NCI-H1694 (cell line): ENCODE measurements at places on chromosomes 12 and 14.

DNA sequence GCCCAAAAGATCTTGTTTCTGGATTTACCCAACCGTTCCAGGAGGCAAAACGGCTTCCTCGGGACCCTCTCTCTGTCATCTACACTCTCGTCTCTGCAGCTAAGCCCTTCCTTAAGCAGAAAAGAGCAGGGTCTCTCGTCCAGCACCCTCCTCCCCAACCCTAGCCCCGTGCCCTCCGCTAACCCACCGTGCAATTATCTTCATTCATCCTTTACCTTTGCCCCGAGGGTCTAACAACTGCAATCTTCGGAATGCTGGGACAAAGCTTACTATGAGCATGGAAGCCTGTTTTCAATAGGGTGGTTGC, 276 bp upstream of the BMAL2 start:
- no peak for DNase-seq

- peak; percentile 75 for DNase-seq
Measured at GRCh38 chr14:29351996-29352705, 575.5 kb downstream of the PRKD1 start.

- DNase-seq, result no peak
Measured at GRCh38 chr14:70906793-70907175, 475 bp upstream of the PCNX1 start.

DNA sequence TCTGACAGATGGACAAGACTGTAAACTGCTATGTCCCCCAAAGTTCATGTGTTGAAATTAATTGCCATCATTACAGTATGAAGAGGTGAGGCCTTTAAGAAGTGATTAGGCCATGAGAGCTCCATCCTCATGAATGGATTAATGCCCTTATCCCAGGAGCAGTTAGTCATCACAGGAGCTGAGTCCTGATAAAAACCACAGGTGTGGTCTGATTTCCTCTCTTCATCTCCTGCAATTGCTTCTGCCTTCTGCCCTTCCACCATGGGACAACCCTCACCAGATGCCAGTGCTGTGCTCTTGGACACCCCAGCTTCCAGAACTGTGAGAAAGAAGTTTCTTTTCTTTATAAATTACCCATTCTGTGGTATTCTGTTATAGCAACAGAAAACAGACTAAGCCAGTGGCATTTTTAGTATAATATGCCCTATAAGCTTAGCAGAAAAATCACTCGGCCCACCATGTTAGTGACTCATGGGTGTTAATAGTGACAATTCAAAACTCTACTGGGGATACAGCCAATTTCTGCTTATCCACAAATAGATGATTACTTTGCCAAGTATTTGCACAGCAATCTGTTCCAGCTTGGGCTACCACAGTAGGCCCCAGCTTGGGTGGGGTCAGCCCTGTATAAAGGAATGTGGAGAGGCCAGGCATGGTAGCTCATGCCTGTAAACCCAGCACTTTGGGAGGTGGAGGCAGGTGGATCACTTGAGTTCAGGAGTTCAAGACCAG, 129.0 kb upstream of the BCL2L14 start:
- DNase-seq, result peak; percentile 86

DNA sequence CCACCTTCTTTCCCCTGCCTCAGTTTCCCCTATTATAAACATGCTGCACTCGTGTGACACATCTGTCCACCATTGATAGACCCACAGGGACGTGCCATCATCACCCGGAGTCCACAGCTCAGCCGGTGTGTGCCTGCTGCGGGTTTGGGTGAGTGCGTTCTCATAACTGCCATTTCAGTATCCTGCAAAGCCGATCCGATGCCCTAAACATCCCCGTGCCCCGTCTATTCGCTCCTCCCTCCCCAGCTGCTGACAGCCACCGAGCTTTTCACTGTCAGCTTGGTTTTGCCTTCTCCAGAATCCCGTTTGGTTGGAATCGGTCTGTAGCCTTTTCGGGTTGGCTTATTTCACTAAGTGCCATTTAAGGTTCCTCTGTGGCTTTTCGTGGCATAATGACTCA, 3.9 kb downstream of the LRCOL1 start:
- DNase-seq, result peak; percentile 36

- no peak for DNase-seq
Measured at GRCh38 chr12:117447665-117448366, 86.4 kb upstream of the NOS1 start.

- peak; percentile 34 for DNase-seq
Measured at GRCh38 chr12:97493731-97494130, 31.1 kb downstream of the RMST start.

- DNase-seq, result no peak
Measured at GRCh38 chr14:71539650-71540285, 392.5 kb upstream of the RGS6 start.

DNA sequence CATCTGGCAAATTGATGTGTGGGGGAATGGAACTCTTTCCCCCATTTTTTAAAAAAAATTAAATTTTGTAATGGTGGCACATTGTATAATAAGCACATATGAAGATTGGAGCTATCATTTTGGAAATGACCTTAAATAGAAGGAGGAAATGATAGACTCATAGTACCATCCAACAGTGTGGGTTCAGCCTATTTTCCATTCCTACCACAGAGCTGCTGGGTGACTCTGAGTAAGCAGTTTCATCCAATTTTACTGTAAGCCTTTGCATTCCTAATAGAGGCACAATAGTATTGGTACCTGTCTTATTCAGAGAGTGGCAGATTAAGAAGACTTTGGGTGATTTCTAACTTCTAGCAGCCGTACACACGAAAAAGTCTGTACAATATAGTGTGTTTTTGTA, 304.5 kb downstream of the RAD51B start:
- DNase-seq, result no peak

DNA sequence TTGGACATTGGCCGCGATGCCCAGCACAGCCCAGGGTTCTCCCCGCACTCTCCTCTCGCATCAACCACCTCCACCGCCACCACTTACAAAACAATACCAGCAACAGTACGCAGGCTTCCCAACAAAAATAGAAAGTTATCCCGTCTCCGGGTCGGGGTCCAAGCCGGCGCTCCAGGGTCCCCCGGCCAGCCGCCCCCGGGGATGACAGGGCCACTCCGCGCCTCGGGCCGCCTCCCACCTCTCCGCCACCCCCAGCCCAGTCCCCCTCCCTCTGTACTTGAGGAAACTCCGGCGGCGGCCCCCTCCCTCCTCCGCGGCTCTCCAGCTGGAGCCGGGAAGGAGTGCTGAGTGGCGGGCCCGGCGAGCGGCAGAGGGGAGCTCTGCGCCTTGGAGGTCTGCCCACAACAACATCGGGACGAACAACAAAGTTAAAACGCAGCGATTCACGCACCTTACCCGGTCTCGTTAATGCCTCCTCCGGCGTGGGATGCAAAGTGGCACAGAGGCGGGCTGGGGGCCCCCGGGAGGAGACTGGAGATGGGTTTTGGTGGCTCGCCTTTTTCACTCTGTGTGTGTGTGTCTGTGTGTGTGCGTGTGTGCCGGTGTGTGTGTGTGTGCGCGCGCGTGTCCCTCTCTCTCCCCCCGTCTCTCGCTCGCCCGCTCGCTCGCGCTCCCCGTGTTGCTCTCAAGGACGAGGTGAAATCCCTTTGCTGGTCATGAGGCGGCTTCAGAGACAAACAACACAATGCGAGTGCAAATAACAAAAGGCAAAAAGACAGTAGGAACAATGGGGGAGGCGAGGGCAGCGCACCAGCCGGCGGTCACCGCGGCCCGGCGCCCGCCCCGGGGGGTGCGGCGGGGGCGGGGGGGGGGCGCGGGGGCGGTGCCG, 386.8 kb downstream of the BCAT1 start:
- DNase-seq, result peak; percentile 16

GRCh38 chr14:91088585-91089235, 25.2 kb upstream of the DGLUCY start:
- no peak for DNase-seq

DNA sequence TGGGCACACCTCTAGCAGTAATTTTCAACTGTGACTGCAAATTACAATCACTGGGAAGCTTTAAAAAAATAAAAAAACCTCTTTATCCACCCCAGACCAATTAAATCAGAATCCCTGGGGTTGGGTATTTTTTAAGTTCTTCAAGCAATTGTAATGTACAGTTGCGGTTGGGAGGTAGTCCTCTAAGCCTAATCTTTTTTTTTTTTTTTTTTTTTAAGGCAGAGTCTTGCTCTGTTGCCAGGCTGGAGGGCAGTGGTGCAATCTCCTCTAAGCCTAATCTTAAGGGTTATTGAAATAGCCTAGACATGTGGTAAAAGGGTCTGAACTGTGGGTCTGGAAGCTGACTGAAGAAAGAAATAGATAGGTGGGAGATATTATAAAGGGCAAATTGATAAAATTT, 230.5 kb downstream of the AKAP6 start:
- no peak for DNase-seq

GRCh38 chr12:1630827-1631591, 2.0 kb downstream of the WNT5B start:
- no peak for DNase-seq

DNA sequence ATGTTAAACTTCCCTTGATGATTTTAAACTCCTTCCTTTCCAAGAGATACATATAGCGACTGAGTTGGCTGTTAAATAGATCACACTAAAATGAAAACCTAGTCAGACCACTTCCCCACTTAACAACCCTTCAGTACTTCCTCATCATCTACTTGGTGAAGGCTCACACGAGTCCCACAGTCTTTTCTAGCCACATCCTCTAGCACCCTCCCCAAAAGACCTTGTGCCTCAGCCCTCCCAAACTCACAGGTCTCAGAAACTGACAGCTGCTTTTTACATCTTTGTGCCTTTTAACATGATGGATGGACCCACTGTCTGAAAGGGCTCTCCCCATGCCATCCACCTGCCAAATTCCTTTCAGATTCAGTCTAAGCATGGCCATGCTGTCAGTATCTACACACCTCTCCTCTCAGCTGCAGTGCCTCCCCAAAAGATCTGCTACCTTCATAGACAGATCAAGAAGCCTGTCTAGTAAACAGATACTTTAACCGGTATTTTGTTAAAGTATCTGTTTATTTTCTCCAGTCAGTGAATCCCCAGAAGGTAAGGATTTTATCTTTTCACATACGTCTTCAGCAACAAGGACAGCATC, 65.1 kb upstream of the GPHB5 start:
- DNase-seq, result no peak

- DNase-seq, result no peak
Measured at GRCh38 chr14:96122496-96122895, 82.1 kb upstream of the BDKRB2 start.

- DNase-seq, result peak; percentile 8
Measured at GRCh38 chr14:22112004-22112403, 438.4 kb upstream of the OR4E1 start.

DNA sequence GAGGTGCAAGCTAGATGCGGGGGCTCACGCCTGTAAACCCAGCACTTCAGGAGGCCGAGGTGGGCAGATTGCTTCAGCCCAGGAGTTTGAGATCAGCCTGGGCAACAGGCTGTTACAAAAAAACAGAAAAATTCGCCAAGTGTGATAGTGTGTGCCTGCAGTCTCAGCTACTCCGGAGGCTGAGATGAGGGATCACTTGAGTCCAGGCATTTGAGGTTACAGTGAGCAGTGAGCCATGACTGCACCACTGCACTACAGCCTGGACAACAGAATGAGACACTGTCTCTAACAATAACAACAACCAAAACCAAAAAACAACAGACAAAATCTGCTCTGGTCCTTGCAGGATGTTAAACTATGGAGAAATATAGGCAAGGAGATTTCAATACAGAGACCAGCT, 13.9 kb downstream of the BTBD7 start:
- DNase-seq, result no peak

- no peak for DNase-seq
Measured at GRCh38 chr12:109458771-109459208, 18.3 kb downstream of the KCTD10 start.

DNA sequence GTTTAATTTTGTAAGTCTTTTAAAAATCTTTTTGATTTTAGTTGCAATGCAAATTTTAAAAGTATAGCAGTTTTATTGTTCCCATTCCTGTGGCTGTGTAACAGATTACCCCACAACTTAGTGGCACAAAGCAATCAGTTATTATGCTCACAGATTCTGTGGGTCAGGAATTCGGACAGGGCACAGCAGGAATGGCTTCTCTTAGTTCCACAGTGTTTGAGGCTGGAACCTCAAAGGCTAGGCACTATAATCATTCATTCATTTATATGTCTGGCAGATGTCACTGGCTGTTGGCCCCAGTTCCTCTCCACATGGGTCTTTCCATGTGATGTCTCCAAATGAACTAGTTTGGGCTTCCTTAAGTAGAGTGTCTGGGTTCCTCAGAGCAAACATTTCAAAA, 193.3 kb downstream of the RAD51B start:
- no peak for DNase-seq

DNA sequence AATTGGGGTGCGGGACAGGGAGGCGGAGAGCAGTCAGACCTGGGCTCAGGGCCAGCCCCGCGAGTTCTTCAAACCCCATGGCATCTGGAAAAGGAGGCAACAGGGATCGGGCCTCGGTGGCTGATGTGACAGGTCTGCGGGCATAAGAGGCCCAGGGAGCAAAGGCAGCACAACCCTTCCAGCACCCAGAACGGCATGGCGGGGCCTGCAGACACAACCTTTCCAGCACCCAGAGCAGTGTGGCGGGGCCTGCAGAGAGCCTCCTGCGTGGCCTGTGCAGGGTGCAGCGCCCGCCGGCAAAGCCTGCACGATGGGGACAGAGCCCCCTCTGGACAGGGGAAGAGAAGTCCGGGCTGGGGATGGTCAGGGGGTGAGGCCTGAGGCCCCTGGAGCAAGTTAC, 26.2 kb upstream of the TRAF3 start:
- no peak for DNase-seq

GRCh38 chr12:130486891-130487416, 149.3 kb downstream of the PIWIL1 start:
- no peak for DNase-seq

DNA sequence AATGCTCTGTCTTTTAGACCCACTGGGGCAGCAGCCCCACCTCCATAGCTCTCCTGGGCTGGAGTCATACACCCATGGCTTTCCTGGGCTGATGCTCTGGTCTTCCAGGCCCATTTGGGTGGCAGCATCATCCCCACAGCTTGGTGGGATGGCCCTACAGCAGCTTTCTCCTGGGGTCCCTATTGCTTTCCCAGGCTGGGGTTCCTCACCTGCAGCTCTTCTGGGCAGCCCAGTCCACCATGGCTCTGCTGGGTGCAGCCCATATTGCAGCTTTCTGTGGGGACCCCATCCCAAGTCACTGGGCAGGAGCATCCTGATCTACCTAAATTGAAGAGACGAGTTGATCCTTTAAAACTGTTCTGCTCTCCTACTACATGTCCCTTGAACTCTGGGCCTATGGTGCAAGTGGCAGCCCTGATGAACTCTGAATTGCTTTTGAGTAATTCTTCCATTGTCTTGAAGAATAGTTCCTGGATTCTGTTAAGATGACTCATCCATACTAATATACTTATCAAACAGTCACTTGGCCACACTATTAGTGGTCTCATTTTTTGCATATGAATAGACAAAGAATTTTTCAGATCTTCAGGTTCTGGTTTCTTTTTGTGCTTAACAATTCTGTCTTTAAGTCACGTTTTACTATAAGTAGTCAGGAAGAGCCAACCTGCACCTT, 390.1 kb downstream of the DPF3 start:
- no peak for DNase-seq

GRCh38 chr14:56844406-56845002, 34.2 kb upstream of the OTX2 start:
- no peak for DNase-seq
